ENCODE measurements at places on chromosomes 2 and 18. TPM values are rescaled to one million over a fixed set of nuclear protein-coding genes. Genes with fewer than 3 reads are reported as not detected.

DNA sequence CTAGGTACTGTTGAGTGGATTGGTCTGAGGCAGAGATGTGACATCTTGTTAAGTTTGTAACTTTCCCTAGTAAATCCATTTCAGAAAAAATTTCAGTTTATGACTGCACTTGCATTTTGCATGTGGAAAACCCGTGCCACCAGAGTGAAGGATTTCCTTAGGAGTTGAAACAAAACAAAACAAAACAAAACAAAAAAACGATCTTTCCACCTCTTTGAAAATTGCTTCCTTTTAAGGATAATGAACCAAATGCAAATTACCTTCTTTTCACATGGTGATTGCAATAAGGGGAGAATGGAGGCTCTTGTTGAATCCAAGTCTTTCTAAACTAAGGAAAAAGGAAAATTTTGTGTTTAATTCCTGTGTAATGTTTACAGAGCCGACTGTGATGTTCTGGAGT is 43.2 kb downstream of the PHLPP1 start:
- DNase-seq, result no peak

GRCh38 chr18:61549889-61550288 is 216.7 kb downstream of the CDH20 start:
- DNase-seq, result no peak

DNA sequence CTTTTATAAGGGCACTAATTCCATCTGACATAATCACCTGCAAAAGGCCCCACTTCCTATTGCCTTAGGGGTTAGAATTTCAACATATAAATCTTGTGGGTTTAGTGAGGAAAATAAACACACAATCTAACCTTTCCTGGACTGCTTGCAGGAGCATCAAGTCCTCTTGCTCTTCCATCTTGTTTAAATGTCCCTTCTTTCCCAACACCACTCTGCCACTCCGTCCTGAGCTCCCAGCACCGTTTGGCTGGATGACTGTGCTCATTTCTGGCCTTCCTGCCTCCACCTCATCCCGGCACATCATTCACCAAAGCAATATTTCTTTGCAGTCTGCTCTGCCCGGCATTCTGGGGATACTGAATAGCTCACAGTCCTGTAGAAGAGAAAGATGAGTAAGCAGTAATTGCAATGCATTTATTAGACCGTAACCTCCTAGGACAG is 247.8 kb downstream of the BCL2 start:
- DNase-seq, result no peak

GRCh38 chr2:219111375-219112061 is 49.1 kb downstream of the NHEJ1 start:
- no peak for DNase-seq

GRCh38 chr2:15732341-15733077 is 140.8 kb downstream of the DDX1 start:
- DNase-seq, result no peak

The CNRIP1 gene
- total RNA-seq, result 11.4 TPM

The BOLL gene
- not detected for total RNA-seq
